ENCODE measurements at places on chromosomes 2 and 18. TPM values are rescaled to one million over a fixed set of nuclear protein-coding genes. Genes with fewer than 3 reads are reported as not detected.

The MC2R gene
- total RNA-seq, result not detected

The VWC2L gene
- not detected for total RNA-seq

The HEATR5B gene
- 20.6 TPM for total RNA-seq

The SH2D6 gene
- total RNA-seq, result not detected

The TFCP2L1 gene
- total RNA-seq, result under 0.01 TPM

The MGAT5 gene
- total RNA-seq, result 15.8 TPM

The DCDC2C gene
- total RNA-seq, result not detected

The EGR4 gene
- total RNA-seq, result not detected

The NOTO gene
- not detected for total RNA-seq

The TTR gene
- total RNA-seq, result not detected

The AKAIN1 gene
- total RNA-seq, result not detected

The NYAP2 gene
- total RNA-seq, result not detected

The MOCOS gene
- total RNA-seq, result 3.5 TPM

The CRYGD gene
- not detected for total RNA-seq

The FBXO36 gene
- 1.6 TPM for total RNA-seq

The EMILIN1 gene
- 81.3 TPM for total RNA-seq

The GREB1 gene
- 1.7 TPM for total RNA-seq
